ENCODE measurements at places on chromosomes 1 and 21.

DNA sequence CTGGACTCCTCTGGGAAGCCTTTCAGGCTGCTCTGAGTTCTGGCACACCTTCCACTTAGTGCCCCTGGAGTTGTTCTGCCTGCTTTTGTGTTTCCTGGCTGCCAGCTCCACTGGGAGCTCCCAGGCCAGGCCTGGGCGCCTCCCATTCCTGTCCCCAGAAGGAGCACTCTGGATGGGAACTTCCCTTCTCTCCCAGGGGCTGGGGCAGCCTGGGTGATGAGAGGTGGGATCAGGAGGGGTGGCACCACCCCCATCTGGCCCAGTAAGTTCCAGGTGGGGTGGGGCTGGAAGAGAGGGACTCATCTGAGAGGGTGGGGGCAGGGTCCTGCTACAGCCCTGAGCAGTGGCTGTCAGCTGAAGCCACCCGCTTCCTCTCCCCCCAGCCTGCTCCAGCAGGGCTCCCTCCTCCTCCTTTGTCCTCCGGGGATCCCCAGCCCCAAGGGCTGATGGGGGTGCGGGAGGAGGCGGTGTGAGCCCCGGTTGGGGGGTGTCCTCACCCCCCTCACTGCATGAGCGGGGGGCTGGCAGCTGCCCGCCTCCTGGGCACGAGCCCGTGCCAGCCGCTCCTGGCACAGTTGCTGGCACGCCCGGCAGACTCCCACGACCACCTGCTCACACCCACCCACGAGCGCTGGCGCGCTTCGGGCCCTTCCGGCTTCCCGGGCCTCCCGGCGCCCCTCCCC lies 4.7 kb downstream of the FOXO6 start:
- DNase-seq: no peak

GRCh38 chr21:41374867-41375533 lies 13.2 kb downstream of the MX2 start:
- no peak for DNase-seq

- DNase-seq: no peak
These were observed 57.6 kb downstream of the MAN1C1 start for GRCh38 chr1:25673962-25674806.

DNA sequence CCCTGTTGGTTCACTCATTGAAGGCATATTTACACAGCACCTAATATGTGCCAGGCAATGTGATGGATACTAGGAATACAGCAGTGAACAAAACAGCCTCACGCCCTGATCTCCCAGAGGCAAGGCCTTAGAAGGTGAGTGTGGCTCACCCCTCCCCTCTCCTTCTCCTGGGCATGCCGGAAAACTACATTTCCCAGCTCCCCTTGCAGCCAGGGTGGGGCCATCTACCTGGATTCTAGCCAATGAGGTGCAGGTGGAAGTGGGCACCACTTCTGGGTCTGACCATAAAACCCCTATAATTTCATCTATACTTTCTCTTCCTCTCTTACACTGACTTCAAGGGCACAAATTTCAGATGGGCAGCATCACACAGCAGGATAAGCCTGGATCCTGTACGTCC lies 63.8 kb downstream of the FBXO2 start:
- no peak for DNase-seq

- no peak for DNase-seq
These were observed 88.9 kb upstream of the ARHGAP29 start for GRCh38 chr1:94326329-94326728.

- no peak for DNase-seq
These were observed 24.9 kb downstream of the UBE2U start for GRCh38 chr1:64228167-64228957.

DNA sequence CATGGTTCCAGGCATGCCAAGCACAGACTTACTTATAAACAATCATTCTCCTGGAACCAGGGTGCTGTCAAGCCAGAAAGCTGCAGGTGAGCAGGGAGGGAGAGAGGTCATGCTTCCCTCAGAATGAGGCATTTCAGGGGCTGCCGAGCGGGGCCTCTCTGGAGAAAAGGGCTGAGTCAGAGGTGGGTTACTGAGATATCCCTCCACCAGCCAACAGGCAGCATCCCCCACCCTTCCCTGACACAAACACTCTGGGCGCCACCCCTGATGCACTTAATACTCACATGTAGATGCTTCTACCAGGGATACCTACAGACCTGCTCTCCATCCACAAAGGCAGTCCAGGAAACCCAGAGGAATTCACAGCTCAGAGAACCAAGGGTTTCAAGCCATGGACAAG lies 13.1 kb downstream of the STK40 start:
- DNase-seq: peak; percentile 34

DNA sequence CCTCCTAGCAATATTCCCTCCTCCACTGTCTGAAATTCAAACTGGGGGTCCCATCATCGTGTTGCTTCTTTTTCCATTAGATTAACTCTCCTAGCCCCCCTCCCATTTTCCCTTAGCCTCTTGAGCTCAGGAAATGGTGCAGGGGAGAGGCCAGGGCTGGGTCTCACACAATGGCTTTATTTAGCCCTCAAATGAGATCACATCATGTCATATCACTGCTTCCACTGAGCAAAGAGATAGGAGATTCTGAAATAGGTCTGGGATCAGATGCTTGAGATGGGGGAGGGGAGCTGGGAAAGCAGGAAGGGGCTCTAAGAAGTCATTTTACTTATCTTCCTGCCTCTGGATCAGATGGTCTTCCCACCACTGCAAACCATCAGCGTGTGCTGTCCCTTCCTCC lies 17.8 kb upstream of the ARHGEF2 start:
- DNase-seq: no peak

GRCh38 chr21:37130971-37131370 lies 57.9 kb downstream of the TTC3 start:
- DNase-seq: no peak

- no peak for DNase-seq
These were observed 25.7 kb downstream of the LHX4 start for GRCh38 chr1:180255536-180256340.

- peak; percentile 92 for DNase-seq
These were observed 60.1 kb upstream of the NEK2 start for GRCh38 chr1:211735208-211736170.

DNA sequence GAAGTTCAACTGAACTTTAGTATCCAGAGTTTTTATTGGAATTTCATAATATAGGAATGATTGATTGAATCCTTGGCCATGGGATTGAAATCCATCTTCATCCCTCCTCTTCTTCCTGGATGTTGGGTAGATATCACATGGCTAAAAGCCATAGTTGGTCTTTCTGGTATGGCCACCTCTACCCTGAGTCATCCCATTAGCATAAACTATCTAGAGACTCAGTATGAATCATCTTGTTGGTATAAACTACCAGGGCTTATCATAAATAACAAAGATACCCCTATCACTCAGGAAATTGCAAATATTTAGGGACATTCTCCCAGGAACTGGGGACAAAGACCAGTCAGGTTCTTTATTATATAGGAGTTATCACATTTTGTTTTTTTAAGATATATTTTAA lies 21.2 kb upstream of the ZP4 start:
- DNase-seq: peak; percentile 48

DNA sequence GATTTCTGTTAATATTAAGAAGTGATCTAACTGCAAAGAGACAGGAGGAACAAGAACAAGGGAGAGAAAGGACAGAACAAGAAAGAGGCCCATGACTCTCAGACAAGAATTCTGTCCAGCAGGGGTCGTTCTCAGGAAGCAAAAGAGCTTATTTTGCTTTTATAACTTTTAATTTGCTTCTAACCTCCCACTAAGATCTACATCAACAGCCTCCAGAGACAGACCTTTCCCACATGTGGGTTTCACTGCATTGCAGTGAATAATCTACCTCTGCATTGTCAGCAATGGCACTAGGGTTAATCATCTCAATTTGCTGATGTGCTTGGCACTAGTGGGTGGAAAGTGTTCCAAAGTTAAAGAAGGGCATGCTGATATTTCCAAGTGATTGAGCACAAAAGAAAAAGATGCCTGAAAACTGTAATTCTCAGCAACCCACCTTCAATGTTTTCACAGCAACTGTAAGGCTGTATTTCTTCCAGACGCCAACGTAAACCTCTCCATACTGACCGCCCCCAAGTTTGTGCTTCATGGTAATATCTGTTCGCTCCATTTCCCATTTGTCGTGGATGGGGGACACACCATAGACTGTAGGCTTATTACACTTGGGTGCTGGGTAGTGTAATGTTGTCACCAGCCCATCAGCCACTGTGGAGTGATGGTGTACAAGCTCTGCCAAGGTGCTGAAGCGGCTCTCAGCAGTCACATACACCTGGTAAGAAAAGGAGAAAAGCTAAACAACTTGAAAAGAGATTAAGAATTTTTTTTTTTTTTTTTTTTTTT lies 39.5 kb downstream of the TOR3A start:
- peak; percentile 74 for DNase-seq

- no peak for DNase-seq
These were observed 109.1 kb downstream of the LMO4 start for GRCh38 chr1:87437663-87438295.

GRCh38 chr1:214824763-214825162 lies 221.8 kb downstream of the CENPF start:
- DNase-seq: peak; percentile 32

- no peak for DNase-seq
These were observed 57.7 kb downstream of the LRRC8C start for GRCh38 chr1:89690595-89690994.

DNA sequence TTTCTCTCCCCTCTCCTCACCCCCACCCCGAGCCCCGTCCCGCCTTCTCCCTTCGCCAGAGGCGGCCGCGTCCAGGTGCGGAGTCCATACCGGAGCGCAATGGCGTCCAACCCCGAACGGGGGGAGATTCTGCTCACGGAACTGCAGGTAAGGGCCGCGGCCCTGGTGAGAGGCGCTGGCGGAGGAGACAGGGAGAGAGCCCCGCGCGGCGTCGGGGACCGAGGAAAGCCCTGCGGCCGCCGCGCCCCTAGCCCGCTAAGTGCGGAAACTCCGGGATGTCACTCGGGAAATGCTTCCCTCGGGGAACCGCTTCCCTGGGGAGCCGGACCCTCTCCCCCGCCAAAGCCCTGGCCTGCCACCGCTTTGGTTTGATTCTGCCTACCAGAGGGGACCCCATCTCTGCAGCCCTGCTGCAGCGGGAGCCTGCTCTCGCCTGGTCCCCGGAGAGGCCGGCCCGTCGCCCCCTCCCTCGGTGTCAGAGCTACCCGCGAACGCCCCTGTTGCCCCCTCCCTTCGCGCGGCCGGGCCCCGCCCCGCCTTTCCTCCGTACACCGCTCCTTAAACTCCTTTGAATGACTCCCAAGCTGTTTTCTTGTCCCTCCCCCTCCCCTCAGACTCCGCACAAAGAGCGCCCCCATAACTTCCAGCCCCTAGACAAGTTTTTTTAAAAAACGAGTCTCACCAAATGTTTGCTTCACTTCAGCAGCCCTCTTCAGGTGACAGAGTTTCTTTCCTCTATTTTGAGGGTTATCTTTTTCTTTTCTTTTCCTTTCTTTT lies 597 bp downstream of the PKN2 start:
- peak; percentile 75 for DNase-seq

DNA sequence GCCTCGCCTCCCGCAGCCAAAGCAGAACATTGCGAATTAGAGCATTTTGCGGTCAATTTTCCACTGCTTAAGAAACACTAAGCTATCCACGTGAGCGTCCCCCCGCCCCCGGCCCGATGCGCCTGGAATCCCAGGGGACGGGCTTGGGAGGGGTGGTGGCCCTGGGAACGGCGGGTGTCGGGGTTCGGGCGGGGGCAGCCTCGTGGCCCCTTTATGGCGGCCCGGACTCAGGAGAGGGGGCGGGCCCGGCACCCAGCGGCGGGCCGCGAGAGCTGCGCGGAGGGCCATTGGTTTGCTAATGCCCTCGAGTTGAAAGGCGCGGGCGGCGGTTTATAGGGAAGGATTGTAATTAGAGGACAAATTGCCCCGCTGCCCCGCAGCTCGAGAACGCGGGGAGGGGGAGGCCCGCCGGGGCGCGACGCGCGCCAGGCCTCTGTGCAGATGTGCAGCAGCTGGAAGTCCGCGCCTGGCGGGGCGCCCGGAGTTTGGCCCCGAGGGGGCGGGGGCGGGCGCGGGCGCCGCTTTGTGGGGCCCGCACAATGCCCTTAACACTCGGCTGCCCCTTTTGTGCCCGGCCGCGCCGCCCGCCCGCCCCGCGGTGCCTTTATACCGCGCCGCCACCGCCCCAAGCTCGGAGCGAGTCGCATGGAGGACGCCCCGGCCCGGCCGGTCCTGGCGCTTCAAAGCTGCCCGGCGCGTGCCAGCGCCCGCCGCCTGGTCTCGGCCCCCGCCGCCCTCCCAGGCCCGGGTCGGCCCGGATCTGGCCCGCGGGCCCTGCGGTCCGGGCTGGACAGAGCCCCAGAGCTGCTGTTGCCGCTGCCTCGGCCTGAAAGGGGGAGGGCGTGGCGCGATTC lies 1.9 kb upstream of the HES3 start:
- DNase-seq: no peak

DNA sequence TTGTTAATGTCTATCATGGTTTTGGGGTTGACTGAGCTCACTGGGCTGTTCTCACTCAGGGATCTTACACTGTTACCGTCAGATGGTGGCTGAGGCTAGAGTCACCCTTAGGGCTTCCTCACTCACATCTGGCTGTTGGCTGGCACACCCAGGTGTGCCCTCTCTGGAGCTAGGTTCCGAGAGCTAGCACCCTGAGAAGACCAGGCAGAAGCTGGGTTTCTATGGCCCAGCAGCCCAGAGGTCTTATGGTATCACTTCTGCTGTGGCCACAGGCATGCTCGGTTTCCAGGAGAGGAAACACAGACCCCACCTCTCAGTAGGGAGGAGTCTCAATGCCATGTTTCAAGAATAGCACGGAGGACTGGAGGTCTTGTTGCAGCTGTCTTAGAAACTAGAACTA lies 20.7 kb upstream of the KIF1B start:
- no peak for DNase-seq

GRCh38 chr1:32886004-32886827 lies at the start of gene HPCA:
TSS of gene HPCA (plus strand) at chr1:32886491. CDS start at chr1:32888899, 2,408 bp downstream.
- DNase-seq: peak; percentile 49

DNA sequence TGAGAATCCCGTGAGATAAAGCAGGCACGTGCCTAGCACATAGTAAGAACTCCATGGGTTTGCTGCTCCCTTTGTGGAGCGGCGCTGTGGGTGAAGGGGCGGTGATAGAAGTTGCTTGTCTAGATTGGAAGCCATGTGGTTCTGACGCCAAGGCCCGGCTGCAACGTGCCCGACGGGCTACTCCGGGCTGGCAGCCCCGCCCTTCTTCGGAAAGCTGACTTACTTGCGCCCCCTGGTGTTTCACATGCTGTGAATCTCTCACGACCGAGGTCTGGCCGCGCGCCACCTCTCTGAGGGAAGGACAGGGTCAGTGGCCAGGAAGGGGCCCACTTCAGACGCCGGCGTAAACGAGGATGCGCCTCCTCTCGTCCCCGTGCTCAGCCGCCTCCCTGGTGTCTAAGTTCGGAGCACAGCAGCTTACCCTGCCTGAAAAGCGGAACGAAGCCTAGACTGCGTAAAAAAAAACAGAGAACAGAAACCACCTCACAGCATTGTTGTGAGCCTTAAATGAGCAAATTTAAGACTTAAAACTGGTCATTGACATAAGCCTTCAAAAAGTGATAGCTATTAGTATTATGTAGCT lies 42.6 kb upstream of the WNT2B start:
- peak; percentile 91 for DNase-seq

GRCh38 chr1:87399264-87399663 lies 70.6 kb downstream of the LMO4 start:
- no peak for DNase-seq

GRCh38 chr1:111792249-111792648 lies 36.5 kb downstream of the DDX20 start:
- no peak for DNase-seq

- peak; percentile 48 for DNase-seq
These were observed 134.1 kb upstream of the ADGRL2 start for GRCh38 chr1:81666586-81666985.

GRCh38 chr1:210437781-210438180 lies 109.1 kb downstream of the HHAT start:
- DNase-seq: peak; percentile 36

Data from fibroblast of lung (primary cell).